ENCODE measurements at places on chromosomes 1 and 21. TPM values are rescaled to one million over a fixed set of nuclear protein-coding genes. Genes with fewer than 3 reads are reported as not detected.

GRCh38 chr21:39662411-39662953 lies 49.7 kb downstream of the B3GALT5 start:
- no peak for DNase-seq
- H3K36me3 ChIP-seq: no peaks in the 10 kb centered on the region
- peaks cover 19% of the 10 kb centered on the region for H3K4me1 ChIP-seq
- no peak overlapping the region for H3K4me3 ChIP-seq
- no peaks in the 10 kb centered on the region for H3K27me3 ChIP-seq

DNA sequence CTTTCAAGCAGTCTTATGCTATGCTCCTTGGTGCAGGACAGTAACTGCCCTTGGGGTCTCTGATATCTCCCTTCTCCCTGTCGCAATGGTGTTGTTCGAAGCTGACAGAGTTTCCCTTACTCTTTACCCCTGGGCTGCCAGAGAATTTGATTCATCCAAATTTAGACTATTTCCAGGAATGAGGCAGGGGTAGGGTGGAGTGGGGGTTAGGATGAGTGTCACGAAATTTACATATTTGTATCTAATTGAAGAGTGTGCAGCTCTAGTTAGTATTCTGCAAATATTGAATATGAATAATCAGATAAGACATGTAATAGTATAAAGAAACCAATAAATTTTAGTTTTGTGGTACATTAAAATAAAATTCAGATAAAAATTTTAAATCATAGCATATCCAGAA lies 140.0 kb upstream of the LMO4 start:
- no peak for DNase-seq
- H3K4me3 ChIP-seq: no peak overlapping the region
- no peak overlapping the region for H3K27ac ChIP-seq
- no peaks in the 10 kb centered on the region for H3K27me3 ChIP-seq
- no peaks in the 10 kb centered on the region for H3K36me3 ChIP-seq

ZC3H12A gene
- polyA plus RNA-seq: 72.4 TPM

DNA sequence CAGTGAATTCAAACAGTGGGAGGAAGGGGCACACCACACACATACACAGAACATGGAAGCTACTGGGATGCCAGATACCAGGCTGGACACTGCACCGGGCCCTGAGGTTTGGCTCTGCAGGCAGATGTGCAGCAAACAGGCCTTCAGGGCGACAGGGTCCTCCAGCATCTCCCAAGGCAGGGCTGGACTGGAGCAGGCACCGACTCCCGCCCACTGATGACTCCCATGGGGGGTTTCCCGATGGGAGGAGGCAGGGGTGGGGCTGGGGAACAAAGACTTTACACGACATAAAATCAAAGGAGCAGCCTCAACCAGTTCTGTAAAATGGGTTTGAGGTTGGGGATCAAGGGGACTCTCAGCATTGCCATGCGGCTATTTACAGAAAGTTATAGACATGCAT lies 118.1 kb downstream of the SYT2 start:
- peaks cover 4% of the 10 kb centered on the region for H3K36me3 ChIP-seq
- peak overlapping the region; percentile 88 for H3K27ac ChIP-seq
- DNase-seq: no peak
- H3K4me1 ChIP-seq: no peaks in the 10 kb centered on the region
- H3K27me3 ChIP-seq: no peaks in the 10 kb centered on the region
- H3K4me3 ChIP-seq: no peak overlapping the region

GRCh38 chr1:108130794-108131193 lies 69.3 kb downstream of the SLC25A24 start:
- H3K27ac ChIP-seq: no peak overlapping the region
- DNase-seq: no peak
- H3K4me3 ChIP-seq: no peak overlapping the region
- no peaks in the 10 kb centered on the region for H3K27me3 ChIP-seq

DNA sequence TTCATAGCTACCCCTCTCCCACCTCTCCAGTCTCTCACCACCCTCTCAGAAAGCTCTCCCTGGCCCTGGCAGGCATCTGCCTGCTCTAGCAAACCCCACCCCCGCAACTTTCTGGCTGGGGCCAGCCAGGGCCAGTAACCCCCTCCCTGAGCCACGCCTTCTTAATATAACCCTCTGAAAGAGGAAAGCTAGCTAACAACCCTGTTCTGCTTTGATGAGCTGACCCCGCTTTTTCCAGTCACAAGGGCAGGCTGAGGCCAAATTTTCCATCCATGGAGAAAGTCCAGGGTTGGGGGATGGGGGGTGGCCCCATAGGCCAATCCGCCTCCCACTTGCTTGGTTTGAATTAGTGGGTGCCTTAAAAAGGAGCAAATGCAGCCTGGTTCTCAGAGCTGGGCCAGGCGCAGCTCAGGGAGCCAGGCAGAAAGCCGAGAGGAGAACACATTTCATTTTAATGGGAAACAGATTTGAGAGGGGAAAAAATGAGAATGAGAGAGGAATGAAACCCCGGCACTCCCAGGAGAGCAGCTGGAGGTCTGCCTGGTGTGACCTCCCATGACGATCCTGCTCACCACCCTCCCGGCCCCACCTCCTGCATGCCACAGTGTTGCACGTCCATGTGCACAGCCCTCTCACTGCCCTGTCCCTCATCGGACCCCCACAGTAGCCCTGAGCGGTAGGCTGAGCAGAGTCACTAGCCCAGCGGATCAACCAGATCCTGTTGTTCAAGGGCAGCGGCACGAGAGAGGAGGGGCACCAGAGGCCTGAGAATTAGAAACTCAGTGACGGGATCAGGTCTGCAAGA lies 62.3 kb downstream of the OPTC start:
- no peaks in the 10 kb centered on the region for H3K27me3 ChIP-seq
- H3K4me3 ChIP-seq: peak overlapping the region; percentile 48
- H3K36me3 ChIP-seq: no peaks in the 10 kb centered on the region
- H3K4me1 ChIP-seq: peaks cover 74% of the 10 kb centered on the region
- peak; percentile 91 for DNase-seq
- H3K27ac ChIP-seq: peak overlapping the region; percentile 89

SYPL2 gene
- not detected for polyA plus RNA-seq
